ENCODE measurements at places on chromosomes 7 and 10.

GRCh38 chr10:112221545-112221944 lies 38.0 kb upstream of the GPAM start:
- DNase-seq: no peak

GRCh38 chr10:43985941-43986340 lies 337.3 kb upstream of the ZNF32 start:
- DNase-seq: no peak

GRCh38 chr10:87531908-87532622 lies 27.4 kb downstream of the MINPP1 start:
- DNase-seq: no peak

- no peak for DNase-seq
These were observed 499.1 kb downstream of the KCNMA1 start for GRCh38 chr10:77138541-77138940.

DNA sequence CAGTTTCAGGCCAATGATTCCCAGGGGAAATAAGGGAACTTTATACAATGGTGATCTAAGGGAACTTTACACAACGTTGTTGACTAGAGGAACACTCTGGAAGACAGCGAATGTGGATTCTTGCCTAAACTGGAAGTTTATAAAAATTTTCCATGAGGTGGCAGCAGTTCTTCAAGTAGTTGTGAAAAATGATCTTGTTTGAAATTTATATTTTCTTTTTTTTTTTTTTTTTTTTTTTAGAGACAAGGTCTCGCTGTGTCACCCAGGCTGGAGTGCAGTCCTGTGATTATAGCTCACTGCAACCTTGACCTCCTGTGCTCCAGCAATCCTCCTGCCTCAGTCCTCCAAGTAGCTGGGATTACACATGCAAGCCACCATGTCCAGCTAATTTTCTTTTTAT lies 32.1 kb upstream of the GTF2I start:
- no peak for DNase-seq

GRCh38 chr7:50663396-50664102 lies 98.3 kb upstream of the DDC start:
- DNase-seq: no peak

DNA sequence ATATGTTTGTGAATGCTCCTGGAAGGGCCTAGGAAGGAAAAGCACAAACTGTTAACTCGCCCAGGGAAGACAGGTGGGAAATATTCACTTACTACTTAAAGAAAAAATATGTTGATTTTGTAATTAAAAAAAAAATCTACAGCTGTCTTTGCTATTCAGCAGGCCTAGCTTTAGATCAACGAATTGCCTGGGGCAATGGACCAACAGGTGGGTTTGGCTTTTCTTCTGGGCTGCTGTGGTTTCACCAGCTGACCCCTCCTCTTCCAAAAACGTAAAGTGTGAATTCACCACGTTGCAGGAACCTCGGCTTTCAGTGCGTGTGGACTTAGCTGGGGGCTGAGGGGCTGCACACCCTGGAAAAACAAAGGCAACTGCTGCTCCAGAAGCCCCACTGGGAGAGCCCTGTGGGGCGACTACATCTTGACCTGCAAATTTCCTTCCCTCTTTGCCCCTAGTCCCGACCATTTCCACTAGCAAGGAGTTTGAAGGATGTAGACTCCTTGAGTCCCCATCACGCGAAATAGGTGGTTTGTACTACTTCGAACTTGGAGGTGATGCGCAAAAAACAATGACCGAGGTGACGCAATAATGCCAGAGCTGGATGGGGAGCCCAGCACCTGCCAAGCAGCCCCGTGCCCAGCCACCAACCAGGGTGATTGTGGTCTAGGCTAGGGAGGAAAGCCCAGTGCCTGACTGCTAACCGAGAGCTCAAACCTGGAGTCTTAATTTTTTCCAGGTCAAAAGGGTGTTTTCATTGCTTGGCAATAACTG lies 7.4 kb downstream of the PRLHR start:
- DNase-seq: no peak

DNA sequence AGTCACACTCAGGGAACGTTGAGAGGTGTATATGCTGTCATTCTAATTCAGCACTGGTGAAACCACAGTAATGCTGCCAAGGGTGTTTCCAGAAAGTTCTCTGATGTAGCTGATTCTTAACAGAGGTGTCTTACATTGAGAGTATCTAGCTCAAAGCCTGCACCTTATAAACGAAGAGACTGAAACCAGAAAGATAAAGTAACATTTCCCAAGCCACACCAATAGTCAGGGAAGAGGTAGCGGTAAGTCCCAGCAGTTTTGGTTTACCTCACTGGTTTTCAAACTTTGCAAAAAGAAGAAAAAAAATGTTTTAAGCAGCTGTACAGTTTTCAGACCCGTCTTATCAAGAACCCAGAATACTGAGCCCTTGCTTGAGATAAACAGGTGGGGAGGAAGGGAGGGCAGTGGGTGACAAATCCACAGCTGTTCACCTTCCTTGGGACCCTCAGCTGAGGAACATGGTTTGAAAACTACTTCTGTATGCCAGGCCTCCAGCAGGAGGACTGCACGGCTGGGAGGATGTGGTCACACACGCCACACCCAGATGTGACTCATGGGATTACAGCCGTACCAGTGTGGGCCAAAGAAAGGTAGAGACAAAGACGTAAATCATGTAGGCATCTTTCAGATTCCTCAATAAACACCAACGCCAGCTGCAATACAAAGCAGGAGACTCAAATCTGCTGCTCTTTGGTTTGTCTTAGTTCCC lies 63.9 kb upstream of the GSDME start:
- peak; percentile 39 for DNase-seq

DNA sequence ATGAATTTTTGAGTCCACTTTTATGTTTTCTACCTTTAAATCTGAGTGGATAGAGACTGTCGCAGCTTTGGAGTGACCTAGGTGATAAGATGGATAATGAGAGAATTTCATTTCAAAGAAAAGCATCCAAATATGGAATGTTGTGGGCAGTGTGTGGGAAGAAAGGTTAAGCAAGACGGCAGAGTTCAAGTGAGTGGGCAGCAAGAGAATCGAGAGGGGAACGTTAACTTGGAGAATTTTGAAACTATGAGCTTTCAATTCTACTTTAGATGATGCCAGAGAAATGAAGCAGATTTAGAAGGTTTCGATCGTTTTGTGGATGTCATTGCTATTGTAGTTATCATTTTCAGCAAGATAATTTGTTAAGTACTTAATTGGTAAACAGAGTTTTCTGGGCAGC lies 73.0 kb downstream of the XRCC2 start:
- no peak for DNase-seq

Measured in NCI-H2107 (cell line).